Activated CD8-positive, alpha-beta memory T cell treated with anti-CD3 and anti-CD28 coated beads, Interleukin-2, amount 10 ng/mL, durations not matched to agents 7 days and 5 days (primary cell): ENCODE measurements at places on chromosomes 3 and 15.

DNA sequence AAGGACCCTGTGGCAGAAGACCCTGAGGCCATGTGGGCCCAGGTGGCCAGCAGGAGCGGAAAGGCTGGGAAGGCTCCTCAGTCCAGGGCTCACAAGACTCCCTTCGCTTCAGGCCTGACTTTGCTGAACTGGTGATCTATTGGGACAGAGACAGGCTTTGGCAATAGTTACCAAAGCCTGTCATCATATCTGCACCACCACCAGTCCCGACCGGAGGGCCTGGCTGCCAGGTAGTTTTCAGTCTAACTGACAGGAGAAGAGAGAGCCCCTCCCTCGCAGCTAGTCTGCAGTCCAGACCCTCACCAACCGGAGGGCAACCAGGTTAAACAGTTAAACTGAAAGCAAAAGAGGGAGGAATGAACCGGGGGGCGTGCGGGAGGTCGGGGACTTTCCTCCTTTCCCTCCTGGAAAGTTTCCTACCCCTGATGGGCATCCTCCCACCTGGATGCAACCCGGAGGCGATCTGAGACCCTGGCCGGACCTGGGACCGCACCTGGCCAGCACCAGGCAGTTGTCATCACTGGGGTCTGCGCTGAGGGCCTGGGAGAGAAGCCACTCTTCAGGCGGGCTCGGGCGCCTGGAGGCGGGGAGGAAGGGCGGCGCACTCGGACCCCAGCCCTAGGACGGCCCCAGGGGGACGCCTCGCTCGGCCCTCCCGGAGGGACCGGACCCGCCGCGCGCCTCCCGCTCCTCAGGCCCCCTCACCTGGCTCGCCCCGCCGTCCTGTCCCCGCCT, 435 bp downstream of the RAB27A start:
- no peaks in the 10 kb centered on the region for H3K27me3 ChIP-seq
- H3K4me1 ChIP-seq, result peaks cover 39% of the 10 kb centered on the region
- peaks cover 37% of the 10 kb centered on the region for H3K36me3 ChIP-seq

DNA sequence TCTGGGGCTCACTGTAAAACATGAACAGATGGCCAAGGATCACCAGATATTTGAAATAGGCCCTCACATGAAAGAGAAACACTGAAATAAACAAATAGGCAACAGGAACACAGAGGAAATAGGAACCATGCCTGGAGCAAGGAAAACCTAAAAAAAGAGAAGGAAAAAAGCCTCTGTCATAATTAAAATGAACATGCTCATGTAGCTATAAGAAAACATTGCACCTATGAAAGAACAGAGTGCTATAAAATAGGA, 102.4 kb downstream of the RAB11A start:
- peaks cover 62% of the 10 kb centered on the region for H3K27me3 ChIP-seq
- H3K4me1 ChIP-seq, result no peaks in the 10 kb centered on the region
- H3K36me3 ChIP-seq, result no peaks in the 10 kb centered on the region

DNA sequence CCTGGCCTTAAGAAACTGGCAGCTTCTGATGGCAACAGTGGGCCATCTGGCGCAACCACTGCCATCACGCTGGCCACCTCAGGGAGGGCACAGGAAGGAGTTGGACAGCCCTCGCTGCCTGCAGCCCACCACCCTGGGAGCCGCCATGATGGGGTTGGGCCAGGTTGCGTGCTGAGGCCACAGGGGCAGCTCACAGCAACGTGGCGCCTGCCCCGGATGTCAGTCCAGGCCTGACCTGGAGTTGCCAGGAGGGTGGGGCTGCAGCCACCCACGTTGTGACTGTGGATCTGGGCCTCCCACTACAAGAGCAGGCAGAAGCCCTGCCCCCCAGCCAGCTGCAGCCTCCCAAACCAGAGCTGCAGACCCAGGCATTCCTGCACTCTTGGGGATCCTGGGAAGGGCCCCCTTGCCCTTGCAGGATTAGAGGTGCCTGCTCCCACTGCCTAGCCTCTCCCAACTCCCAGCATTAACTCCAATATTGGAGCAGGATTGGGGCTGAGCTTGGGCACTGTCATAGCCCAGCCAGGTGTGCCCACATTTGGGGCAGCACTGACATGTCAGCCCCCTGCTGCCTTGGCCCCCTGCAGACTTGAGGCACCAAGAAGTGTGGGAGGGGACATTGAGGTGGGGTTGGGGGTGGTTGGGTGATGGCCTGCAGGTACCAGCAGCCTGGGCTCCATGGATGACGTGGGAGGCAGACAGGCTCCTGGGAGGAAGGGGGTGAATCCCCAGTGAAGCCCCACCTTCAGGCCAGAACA, 468.9 kb upstream of the CCDC54 start:
- no peaks in the 10 kb centered on the region for H3K36me3 ChIP-seq
- H3K27me3 ChIP-seq, result no peaks in the 10 kb centered on the region
- H3K4me3 ChIP-seq, result no peak overlapping the region
- H3K27ac ChIP-seq, result no peak overlapping the region
- DNase-seq, result no peak
- no peaks in the 10 kb centered on the region for H3K4me1 ChIP-seq

DNA sequence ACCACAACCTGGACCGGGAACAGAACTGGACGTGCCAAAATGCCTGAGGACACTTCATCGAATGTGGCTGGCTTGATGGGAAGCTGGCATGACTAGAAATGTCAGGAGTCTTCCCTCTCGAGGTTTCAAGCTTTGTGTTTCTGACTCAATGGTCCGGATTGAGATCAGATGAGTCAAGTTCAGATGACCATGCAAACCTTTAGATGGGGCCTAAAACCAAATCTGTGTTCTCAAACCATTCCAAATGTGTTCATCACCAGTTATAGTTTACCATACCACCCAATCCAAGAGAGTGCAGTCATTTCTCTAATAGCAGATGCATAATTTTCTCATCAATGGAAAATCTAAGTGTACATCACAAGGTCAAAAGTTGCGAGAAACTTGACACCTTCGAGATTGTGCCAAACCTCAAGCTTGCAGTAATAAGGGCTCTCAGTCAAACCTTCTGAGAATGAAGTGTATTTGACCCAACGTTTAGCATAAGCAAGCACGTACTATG, 369.1 kb downstream of the RORA start:
- H3K36me3 ChIP-seq, result no peaks in the 10 kb centered on the region
- H3K27me3 ChIP-seq, result peaks cover 7% of the 10 kb centered on the region
- no peak for DNase-seq
- H3K4me3 ChIP-seq, result no peak overlapping the region

GRCh38 chr15:89864958-89865739, 28.6 kb downstream of the AP3S2 start:
- H3K27ac ChIP-seq, result no peak overlapping the region
- no peaks in the 10 kb centered on the region for H3K27me3 ChIP-seq
- H3K4me3 ChIP-seq, result no peak overlapping the region
- DNase-seq, result no peak
- H3K36me3 ChIP-seq, result peaks cover 11% of the 10 kb centered on the region

- H3K27ac ChIP-seq, result no peak overlapping the region
- DNase-seq, result no peak
- H3K36me3 ChIP-seq, result peaks cover 16% of the 10 kb centered on the region
Observed at GRCh38 chr3:105388176-105388575, 21.5 kb downstream of the ALCAM start.

DNA sequence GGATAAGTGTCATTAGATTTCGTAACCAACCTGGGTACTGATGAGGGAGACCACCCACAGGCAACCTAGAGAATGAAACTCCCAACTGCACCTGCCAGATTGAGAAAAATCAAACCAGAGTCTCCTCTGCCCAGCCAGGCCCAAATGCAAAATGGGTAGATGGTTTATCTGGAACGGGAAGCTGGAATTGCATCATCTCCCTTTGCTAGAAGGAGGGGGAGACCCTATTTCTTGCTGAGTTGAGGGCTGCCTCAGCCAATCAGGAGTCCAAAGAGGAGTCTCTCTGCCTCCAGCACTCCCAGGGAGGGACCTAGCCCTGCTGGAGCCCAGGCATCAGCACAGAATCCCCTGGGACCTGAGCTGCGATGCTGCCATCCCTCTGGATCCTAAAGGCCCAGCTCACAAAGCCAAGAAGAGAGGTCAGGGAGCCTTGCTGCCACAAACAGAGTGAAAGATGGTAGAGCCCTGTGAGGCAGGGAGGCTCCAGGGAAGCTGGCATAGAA, 8.1 kb downstream of the RMDN3 start:
- H3K36me3 ChIP-seq, result peaks cover 30% of the 10 kb centered on the region
- H3K27me3 ChIP-seq, result no peaks in the 10 kb centered on the region

GRCh38 chr3:50805321-50805720, 130.6 kb downstream of the DOCK3 start:
- H3K4me1 ChIP-seq, result no peaks in the 10 kb centered on the region
- no peak overlapping the region for H3K4me3 ChIP-seq
- DNase-seq, result no peak
- H3K27ac ChIP-seq, result no peak overlapping the region
- no peaks in the 10 kb centered on the region for H3K27me3 ChIP-seq

DNA sequence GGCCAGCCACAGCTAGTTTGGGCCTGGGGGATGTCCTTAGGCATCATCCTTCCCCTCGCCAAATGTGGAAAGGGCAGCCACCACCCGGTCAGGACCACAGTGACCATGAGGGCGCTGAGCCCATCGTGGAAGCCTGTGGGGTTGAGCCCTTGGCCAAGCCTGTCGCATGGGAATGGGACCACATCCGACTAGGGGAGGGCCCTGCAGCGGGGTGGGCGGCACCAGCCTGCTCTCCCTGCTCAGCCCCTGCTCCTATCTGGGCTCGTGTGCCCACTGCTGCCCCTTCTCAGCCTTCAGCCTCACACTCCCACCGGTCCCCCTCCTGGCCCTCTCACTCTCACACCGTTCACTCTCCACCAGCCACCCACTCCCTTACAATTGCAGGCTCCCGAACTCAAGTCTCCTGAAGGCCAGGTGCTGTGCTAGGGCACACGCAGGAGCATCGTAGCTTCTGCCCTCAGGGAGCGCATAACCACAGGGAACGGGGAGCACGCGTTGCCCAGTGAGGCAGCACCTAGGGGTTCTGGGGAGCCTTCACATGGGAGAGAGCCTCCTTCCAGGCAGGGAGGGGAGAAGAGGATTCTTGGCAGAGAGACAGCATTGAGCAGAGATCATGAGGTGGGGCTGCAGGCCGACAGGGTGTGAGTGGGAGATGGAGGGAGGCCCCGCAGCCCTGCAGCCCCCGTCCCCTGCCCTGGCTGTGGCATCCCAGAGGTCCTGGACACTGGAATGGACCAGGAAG, 26.1 kb downstream of the LOXL1 start:
- H3K4me3 ChIP-seq, result no peak overlapping the region
- peaks cover 20% of the 10 kb centered on the region for H3K4me1 ChIP-seq
- H3K36me3 ChIP-seq, result no peaks in the 10 kb centered on the region
- H3K27ac ChIP-seq, result peak overlapping the region; percentile 35

GRCh38 chr3:32154205-32154579, 47.8 kb downstream of the GPD1L start:
- H3K27ac ChIP-seq, result no peak overlapping the region
- no peak overlapping the region for H3K4me3 ChIP-seq
- peaks cover 10% of the 10 kb centered on the region for H3K36me3 ChIP-seq
- no peaks in the 10 kb centered on the region for H3K4me1 ChIP-seq
- H3K27me3 ChIP-seq, result no peaks in the 10 kb centered on the region
- no peak for DNase-seq

DNA sequence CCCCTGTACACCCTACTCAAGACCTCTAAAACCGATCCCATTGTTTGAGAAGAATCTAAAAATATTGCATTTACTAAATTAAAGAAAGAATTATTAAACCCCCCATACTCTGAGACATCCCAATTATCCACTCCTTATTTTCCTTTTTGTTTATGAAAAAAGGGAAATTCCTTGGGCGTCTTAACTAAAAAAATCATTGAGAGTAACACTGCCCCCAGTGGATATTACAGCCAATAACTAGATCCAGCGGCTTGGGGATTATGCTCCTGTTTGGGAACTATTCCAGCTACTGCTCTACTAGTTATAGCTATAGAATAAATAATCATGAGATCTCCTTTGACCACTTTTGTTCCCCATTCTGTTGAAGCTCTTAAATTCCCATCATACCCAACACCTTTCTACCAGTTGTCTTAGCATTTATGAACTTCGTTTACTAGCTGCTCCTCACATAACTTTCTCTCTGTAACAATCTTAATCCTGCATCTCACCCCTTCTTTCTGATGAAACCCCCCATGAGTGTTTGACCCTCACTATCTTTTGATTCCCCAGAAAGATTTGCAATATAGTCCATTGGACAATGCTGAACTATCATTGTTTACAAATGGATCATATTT, 12.7 kb upstream of the CFAP91 start:
- H3K27ac ChIP-seq, result no peak overlapping the region
- H3K27me3 ChIP-seq, result peaks cover 11% of the 10 kb centered on the region
- no peak overlapping the region for H3K4me3 ChIP-seq
- H3K36me3 ChIP-seq, result peaks cover 2% of the 10 kb centered on the region

- peaks cover 10% of the 10 kb centered on the region for H3K27me3 ChIP-seq
- DNase-seq, result no peak
- H3K36me3 ChIP-seq, result no peaks in the 10 kb centered on the region
- H3K4me1 ChIP-seq, result peaks cover 11% of the 10 kb centered on the region
Observed at GRCh38 chr3:140731440-140732119, 53.7 kb downstream of the TRIM42 start.

- H3K27ac ChIP-seq, result no peak overlapping the region
- no peaks in the 10 kb centered on the region for H3K36me3 ChIP-seq
- H3K27me3 ChIP-seq, result no peaks in the 10 kb centered on the region
- no peak overlapping the region for H3K4me3 ChIP-seq
Observed at GRCh38 chr15:97684249-97684648, 276.3 kb upstream of the ARRDC4 start.

DNA sequence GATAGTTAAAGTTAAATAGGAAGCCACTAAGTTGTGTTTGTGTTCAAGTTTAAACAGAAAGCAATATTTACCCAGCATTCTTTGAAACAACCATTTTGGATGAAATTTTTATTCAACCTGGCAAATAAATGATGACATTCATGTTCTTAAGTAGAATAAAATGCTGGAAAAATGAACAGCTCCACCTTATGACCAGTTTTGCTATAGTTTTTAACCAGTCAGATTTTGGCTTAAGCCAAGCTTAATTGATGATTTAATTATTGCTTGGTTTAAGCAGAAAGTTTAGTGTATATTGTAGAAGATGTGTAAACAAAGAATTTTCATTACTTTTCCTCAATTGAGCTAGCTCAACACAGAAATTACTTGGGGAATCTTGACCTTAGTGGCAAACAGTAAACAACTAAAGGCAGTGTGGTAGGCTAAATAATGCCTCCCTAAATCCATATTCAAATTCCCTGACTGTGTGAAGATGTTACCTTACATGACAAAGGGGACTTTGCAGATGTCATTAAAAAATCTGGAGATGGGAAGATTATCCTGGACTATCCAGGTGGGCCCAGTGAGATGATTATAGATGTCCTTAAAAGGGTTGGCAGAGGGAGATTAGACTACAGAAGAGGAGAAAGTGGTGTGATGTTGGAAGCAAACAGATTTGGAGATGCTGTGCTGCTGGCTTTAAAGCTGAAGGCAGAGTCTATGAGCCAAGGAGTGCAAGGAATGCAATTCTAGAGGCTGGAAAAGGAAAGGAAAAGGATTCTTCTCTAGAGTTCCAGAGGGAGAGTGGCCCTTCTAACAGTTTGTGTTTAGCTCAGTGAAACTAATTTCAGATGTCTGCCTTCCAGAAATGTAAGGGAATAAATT, 448.6 kb upstream of the GOLIM4 start:
- H3K27ac ChIP-seq, result no peak overlapping the region
- DNase-seq, result no peak
- no peaks in the 10 kb centered on the region for H3K27me3 ChIP-seq
- no peak overlapping the region for H3K4me3 ChIP-seq
- H3K36me3 ChIP-seq, result no peaks in the 10 kb centered on the region
